ENCODE measurements at places on chromosomes 5 and 9.

DNA sequence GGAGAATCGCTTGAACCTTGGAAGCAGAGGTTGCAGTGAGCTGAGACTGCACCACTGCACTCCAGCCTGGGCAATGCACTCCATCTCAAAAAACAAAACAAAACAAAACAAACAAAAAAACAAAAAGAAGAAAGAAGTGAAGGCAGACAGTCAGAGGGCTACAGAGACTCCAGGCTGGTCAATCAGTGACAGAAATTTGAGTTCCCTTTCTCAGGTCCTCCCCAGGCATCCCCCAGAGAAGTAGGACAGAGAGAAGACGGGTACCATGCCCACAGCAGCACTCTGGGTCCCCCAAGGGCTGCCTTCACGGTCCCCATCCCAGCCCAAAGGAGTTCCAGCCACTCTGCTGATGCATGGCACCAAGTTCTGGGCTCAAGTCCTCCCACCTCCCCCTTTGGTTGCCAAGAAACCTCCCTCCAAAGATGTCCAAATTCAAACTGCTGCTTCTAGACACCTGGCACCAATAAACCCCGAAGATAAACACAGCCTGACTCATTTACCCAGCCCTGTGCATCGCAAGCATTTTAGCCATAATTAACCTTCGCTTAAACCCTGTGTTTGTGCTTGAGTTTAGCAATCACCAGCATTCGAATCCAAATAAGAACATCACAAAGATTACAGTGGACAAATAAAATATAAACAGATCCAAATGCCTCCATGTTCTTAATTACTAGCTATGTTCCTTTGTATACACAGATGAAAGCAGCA, 24.0 kb downstream of the SEMA4D start:
- DNase-seq, result no peak

GRCh38 chr5:13248253-13248652, 696.2 kb downstream of the DNAH5 start:
- no peak for DNase-seq

DNA sequence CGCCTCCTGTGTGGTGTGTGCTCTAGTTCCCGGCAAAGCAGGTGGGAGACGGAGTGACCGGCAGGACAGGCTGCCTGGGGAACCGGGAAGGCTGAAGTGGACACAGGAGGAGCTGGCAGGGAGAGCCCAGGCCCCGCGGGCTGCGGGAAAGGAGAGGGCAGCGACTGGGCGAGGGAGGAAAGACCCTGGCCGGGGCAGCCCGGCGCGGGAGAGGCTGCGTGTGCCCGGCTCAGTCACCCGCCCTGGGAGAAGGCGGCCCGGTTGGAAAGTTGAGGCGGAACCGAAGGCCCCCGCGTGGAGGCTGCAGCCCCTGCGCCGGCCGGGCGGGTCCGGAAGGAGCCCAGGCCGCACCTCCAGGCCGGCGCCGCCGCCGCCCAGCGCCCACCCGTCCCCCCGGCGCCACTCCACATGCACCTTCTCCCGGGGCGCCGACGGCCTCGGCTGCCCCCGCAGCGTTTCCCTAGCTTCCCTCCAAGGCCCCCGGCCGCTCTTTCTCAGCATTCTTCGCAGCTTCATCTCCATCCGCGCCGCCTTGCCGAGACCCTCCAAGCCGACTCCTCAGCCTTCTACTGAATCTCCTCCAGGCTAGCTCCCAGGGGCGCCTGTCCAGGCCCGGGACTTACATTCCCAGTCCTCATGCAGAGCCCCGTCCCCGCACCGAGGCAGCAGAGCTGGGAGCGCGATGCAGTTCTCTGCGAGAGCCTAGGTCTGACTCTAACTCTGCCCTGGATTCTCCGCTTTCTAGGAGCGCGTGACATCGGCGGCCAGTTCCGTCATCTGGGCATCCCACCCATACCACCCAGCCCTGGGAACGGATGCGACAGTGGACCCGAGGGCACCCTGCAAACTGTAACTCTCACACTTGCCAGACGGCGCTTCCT, 152.0 kb downstream of the ERCC6L2 start:
- DNase-seq, result no peak

DNA sequence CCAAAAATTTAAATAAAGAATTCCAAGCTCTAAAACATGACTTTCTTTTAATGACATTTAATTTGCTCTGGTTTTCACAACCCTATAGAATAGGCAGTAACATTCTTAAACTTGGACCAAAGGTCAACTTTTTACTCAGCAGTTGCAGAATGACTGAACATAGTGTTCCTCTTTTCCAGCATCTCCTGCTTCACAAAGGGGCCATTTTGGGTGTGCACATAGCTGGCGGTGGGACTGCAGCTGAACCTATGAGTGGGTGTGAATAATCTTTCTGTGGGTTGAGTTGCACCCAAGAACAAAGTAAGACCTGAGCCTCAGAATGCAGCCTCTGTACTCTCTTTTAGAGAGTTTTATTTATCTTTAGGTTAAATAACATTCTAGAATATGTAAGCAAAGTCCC, 96.9 kb upstream of the HAPLN1 start:
- DNase-seq, result no peak

DNA sequence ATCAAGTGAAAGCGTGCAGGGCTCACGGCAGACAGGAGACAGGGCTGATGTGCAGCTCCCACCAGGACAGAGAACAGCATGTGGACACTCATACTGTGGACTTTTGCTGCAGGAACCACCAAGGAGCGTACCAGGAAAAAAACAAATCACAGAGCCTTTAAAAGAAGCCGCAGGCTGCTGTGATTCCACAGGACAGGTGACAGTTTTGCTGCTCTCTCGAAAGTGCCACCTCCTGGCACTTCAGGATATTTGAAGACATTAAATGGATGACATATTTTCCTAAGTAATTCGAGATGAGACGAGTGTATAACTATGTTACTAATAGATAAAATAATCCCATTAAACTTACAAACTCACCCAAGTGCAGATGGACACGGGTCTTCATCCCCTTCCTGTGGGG, 29.3 kb downstream of the ZDHHC11 start:
- no peak for DNase-seq

GRCh38 chr9:37977851-37978480, 74.0 kb upstream of the SLC25A51 start:
- DNase-seq, result no peak

- DNase-seq, result no peak
Observed at GRCh38 chr5:93674866-93675459, 66.4 kb downstream of the POU5F2 start.

DNA sequence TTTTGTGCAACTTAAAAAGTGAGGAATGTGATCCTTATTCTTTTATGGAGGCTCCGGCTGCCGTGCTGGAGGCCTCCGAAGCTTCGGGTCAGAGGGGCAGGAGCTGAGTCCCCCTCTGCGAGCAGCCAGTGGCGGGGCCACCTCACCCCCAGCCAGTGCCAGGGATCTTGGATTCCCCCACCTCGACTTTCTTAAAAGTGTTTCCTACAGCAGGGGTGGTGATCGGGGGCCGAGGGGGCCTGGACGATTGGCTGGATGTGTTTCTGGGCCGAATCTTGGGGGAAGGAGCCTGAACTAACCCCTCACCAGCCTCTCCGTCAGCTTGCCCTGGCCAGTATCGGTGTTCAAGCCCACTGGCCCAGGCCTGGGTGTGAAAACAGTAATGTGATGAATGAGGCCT, 92.2 kb upstream of the LMX1B start:
- no peak for DNase-seq

DNA sequence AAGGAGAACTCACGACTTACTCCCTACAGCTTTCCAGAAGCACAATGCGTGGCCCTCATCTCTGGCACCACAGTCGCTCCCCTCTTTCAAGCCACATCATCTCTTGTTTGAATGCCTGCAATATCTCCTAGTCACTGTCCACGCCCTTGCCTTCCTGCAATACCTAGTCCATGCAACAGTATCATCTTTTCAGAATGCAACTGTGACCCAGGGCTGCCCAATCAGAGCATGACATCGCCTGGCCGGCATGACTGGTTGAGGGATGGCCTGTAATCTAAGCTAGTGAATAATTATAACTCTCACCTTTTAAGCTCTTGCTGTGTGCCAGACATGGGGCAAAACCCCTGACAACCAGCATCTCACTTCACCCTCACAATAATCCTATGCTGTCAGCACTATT, 52.5 kb upstream of the CPEB4 start:
- no peak for DNase-seq

DNA sequence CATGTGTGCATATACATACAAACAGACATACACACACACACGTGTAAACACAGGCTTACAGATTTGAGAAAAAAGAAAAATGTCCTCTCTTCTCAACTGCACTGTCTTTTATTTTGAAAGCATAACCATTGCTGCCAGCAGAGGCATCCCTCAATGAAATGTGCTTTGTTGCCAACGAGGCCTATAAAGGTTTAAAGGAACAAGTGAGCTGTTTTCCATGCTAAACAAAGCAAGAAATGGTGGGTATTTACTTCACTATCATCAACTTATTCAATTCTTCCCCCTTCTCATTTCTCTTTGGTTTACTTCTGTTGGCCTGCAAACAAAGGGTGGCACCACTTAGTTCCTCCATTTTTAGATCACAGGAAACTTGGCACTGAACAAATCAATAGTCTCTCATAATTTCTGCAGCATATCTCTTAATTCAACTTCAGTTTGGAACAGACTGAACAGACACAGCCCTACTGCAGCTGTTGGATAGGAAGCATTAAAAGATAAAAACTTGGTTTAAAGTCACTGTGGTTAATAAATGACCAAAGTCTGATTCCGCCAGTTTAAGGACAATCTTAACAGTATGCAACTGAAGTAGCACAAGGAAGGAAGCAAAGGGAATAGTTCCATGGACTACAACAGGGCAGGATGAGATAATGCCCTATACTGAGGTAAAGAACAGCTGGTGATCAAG, 21.7 kb downstream of the TTC33 start:
- DNase-seq, result no peak

DNA sequence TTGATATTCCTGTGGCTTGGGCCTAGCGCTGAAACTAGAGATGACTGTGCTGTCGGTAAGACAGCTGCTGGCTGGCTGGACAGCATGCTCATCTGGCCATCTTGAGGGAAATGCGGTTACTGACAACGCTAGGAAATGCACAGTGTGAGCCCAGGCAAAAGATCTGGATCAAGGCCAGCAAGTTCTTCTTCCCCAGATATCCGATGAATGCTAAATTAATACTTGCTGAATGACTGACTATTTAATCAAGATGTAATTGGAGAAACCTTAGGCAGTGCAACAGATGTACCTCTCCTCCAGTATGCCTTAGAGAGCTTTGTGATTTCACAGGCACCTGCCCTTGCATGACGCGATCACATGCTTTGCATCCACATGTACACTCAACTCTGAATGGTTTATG, 659.1 kb downstream of the EFNA5 start:
- DNase-seq, result no peak

GRCh38 chr5:18546591-18546990, 912.3 kb downstream of the TAF11L14 start:
- no peak for DNase-seq

DNA sequence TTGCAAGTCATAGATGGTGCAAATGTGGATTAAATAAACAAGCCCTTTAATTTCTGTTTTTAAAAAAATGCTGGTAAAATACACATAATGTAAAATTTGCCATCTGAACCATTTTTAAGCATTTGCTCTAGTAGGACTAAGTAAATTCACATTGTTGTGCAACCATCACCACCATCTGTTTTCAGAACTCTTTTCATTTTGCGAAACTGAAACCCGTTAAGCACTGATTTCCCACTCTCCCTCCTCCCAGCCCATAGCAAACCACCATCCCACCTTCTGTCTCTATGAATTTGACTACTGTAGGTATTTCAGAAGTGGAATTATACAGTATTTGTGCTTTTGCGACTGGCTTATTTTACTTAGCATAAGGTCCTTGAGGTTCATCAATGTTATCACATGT, 103.3 kb upstream of the CNTLN start:
- DNase-seq, result no peak

GRCh38 chr5:77797136-77797535, 21.0 kb upstream of the TBCA start:
- no peak for DNase-seq

GRCh38 chr5:179143446-179143845, 83.3 kb downstream of the ZNF354C start:
- DNase-seq, result no peak

- DNase-seq, result no peak
Observed at GRCh38 chr9:73869264-73869663, 627.9 kb upstream of the RORB start.

GRCh38 chr5:87138091-87138805, 129.4 kb upstream of the RASA1 start:
- no peak for DNase-seq

DNA sequence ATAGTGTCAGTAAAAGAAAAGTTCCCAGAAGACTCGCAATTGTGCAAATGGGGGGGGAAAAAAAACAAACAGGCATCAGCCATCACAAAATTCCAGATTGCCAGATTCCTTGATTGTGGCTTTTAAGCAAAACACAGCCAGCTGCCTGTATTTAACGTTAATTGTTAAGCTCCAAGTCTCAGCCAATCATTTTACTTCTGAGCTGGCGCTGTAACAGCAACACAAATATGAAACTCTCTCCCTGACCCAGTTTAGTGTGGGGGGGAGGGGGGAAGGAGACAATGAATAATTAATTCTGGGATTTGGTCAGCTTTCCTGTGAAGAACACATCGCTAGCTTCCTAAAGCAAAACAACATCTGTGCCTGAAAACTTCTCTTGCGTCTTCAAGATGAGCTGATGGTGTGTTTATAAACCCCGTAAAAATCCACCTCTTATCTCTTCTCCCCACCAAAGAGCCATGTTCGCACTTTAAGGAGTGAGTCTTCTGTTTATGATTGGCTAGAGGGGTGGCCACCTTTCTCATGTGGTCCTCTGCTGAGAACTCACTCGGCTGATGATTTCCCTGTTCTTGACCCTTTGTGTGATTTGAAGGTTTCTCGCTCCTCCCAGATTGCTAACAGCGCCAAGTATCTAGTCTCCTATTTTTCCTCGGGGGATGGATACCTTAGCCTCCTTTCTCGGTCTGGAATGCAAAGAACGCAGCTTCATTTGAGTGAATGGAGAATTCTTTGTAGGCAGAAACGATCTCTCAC, 160.2 kb upstream of the DAPK1 start:
- DNase-seq, result no peak

- DNase-seq, result no peak
Observed at GRCh38 chr9:130766021-130766926, 68.8 kb upstream of the ABL1 start.

- no peak for DNase-seq
Observed at GRCh38 chr5:143401227-143402016, 2.1 kb downstream of the NR3C1 start.

- no peak for DNase-seq
Observed at GRCh38 chr5:59430066-59430685, 463.4 kb downstream of the PDE4D start.

- no peak for DNase-seq
Observed at GRCh38 chr5:138258704-138259292, 15.6 kb downstream of the GFRA3 start.

All from effector CD8-positive, alpha-beta T cell (primary cell).